ENCODE measurements at places on chromosomes 2 and 18.

DNA sequence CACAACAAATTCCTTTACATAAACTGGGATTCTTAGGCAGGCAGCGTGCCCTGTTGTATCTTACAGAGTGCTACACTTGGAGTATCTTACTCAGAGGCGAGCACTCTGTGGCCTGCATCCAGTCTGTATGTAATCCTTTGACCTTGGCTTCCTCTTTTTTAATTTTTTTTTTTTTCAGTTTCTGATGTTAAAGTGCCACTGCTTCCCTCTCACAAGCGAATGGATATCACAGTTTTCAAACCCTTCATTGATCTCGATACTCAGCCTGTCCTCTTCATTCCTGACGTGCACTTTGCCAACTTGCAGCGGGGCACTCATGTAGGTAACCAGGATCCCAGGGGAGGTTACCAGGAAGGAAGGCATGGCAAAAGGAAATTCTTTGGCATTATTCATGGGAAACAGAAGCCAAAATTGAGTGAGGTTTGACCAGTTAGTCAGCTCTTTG lies 40.4 kb downstream of the GRHL1 start:
- no peak for DNase-seq

DNA sequence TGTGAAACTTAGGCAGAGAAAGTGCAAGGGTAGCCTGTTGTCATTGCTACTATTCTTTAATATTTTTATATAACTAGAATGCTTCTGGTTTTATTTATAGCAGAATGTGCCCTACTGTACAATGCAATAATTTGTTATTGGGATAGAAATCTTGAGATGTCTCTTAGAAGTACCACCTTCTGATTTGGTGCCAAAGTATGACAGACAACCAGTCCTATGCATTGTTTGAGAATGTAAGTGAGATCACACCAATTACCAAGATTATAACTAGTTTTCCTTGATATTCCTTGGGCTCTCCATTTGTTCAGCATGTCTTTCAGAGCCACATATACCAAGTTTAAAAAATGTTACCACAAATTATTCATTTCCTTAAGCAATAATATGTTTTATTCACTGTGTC lies 399.7 kb downstream of the CPS1 start:
- DNase-seq: no peak

DNA sequence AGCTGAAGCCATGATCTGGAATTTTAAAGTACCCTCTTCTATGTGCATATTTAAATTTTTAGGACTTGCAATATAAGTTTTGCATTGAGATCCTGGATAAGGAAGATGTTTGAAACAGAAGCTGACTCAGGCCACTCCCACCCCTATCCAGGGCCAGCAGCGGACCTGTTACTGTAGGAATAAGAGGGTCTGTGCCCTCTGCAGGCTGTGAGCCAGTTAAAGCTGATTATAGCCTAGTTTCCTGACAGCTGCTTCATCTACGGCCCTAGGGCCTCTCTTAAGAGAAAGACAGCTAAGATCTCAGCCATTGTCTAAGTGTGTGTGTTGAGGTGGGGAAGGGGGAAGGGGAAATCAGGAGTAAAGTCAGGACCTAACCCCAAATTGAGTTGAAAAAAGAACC lies 234.0 kb downstream of the HAUS1 start:
- no peak for DNase-seq

- DNase-seq: no peak
These were observed 178.8 kb downstream of the TTC32 start for GRCh38 chr2:19723021-19723420.

All from stimulated activated CD8-positive, alpha-beta memory T cell treated with anti-CD3 and anti-CD28 coated beads, Interleukin-15, amount 100 ng/mL, for 48 hours (primary cell).